Ecto neural progenitor cell (in vitro differentiated cells): ENCODE measurements at places on chromosomes 7 and 10.

GRCh38 chr10:13707156-13707881, 120.6 kb downstream of the PRPF18 start:
- DNase-seq: peak; percentile 81

- DNase-seq: no peak
Measured at GRCh38 chr7:101233907-101234547, 3.6 kb downstream of the CLDN15 start.

DNA sequence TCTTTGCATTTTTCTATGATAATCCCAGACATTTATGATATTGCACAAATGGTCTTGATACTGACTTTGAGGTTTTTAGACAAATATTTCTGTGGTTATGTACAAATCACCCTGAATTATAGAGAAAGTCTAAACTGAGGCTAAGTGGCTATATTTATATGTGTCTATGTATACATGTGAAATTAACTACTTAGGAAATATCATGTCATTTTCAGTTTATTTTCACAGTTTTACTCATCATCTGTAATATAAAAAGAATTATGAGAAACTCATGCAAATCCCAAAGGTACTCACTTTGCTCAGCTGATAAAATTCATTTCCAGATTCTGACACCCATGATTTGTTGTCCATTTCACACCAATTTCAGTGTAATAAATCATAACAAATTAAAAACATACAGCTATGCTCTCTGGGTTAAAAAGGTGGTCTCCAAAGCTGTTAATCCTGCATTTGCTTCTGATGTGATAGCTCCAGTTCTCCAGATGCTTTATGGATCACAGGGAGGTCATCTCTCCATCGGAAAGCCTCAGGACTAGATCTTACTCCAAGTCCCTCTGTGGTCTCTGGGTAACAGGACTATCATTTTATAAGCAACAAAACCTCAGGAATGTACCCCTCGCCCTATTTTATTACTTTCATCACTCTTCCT, 673.9 kb downstream of the PARD3 start:
- DNase-seq: no peak

- no peak for DNase-seq
Measured at GRCh38 chr7:116086547-116087045, 56.0 kb upstream of the TFEC start.

GRCh38 chr10:16779384-16779915, 37.8 kb downstream of the RSU1 start:
- no peak for DNase-seq

GRCh38 chr10:128031216-128031615, 95.0 kb downstream of the MKI67 start:
- DNase-seq: no peak

GRCh38 chr7:148380596-148381419, 209.8 kb upstream of the C7orf33 start:
- no peak for DNase-seq

- no peak for DNase-seq
Measured at GRCh38 chr10:98858525-98858924, 377.1 kb downstream of the HPSE2 start.

GRCh38 chr7:7810826-7811225, 92.4 kb upstream of the RPA3 start:
- DNase-seq: no peak
